ENCODE measurements at places on chromosomes 1 and 21. TPM values are rescaled to one million over a fixed set of nuclear protein-coding genes. Genes with fewer than 3 reads are reported as not detected.

DNA sequence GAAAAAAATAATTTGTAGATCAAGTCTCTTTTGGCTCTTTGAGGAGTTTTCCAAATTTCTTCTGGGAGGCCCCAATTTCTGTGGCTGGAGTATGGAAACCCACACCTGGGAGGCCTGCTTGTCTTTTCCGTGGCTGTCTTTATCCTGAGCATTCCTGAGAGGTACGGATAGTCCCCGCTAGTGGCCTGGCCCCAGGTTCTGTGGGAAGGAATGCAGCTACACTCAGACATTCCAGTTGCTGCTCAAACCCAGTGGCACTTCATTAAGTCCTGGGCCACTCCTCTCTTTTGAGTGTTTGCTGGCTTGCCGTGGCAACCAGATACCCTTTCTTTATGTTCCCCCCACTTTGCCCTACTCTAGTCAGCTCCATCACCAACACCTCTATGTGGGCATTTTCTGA, 310.4 kb downstream of the ASTN1 start:
- DNase-seq: no peak

DNA sequence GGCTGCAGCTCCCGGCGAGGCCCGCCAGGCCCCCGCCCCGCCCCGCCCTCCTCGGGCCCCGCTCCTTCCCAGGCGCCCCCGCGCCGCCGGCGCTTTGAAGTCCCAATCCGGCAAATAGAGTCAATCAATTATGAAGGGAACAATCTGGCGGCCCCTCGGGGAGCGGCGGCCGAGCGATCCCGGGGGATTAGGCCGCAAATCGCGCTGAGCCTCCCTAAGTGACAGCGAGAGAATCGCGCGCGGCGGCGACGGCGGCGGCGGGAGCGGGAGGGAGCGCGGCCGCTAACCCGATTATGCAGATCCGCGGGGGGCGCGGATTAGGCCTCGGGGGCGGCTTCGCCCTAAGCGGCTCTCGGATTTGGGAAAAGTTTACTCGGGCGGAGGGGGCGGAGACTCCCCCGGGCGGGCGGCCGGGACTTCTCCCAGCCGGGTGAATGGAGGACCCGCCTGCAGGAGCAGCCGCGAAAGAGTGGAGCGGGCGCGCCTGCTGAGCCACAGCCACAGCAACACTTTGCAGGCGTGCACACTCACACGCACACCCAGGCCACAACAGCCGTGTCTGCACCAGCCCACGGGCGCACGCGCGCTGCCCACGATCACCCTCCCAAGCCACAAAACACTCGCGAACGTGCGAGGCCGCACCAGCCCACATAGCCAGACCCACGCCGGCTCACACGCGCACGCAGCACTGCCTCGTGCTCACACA, 23.0 kb upstream of the DMBX1 start:
- DNase-seq: no peak

- DNase-seq: no peak
Observed at GRCh38 chr1:81371864-81372263, 428.9 kb upstream of the ADGRL2 start.

DNA sequence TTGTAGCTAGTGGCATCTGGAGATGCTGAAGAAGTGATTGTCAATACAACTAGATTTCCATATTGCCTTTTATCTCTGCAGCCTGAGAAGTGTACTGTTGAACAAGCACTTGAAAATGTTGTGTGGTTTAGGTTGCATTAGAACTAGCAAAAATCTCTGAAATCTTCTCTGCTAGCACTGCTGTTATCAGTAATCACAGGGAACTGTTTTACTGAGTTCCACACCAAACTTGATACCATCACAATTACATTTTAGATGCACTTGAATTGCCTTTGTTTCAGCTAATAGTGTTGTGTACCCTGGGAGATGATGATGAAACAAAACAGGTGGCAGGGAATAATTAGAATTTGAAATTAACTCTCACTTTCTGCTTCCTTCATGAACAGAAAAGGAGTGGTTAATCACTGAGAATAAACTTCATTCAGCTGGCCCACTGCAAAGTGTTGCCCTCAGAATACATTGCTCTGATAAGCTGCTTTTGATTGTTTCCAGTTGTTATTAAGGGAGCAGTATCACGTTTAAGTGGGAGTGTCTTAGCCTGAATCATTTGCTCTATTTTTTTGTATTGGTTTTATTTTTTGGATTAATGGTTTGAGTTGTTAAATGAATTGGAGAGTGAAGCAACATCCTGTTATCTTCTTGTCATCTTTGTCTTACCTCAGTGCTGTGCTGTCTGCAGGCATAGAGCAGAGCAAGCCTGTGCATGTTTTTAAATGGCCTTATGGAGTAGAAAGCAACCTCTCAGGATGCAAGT, 13.0 kb downstream of the FAM20B start:
- DNase-seq: no peak

The CRB1 gene
- total RNA-seq: 0.37 TPM

GRCh38 chr1:206556750-206557635, 49.7 kb downstream of the RASSF5 start:
- peak; percentile 82 for DNase-seq

- no peak for DNase-seq
Observed at GRCh38 chr1:218164111-218164929, 120.8 kb upstream of the RRP15 start.

DNA sequence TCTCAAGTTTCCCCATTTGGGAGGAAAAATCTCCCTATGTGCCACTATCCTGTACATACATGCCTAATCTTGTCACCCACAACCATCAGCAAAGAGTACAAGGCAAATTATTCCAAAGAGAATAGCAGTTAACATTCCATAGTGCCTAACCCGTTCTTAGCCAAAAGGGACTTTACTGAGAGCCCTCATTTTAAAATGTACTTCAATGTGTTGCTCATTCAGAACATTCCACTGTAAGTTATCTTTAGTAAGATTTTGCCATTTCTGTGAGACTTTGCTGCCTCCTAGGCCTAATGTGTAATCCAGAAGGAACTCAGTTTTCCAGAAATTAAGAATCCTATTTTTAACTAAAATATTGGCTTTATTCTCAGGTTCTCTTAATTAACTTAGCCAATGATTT, 11.3 kb upstream of the MRPL55 start:
- DNase-seq: no peak

The MORC3 gene
- 32.1 TPM for total RNA-seq

The SMYD3 gene
- 30.0 TPM for total RNA-seq

- no peak for DNase-seq
Observed at GRCh38 chr1:110676970-110677369, 2.2 kb upstream of the KCNA3 start.

DNA sequence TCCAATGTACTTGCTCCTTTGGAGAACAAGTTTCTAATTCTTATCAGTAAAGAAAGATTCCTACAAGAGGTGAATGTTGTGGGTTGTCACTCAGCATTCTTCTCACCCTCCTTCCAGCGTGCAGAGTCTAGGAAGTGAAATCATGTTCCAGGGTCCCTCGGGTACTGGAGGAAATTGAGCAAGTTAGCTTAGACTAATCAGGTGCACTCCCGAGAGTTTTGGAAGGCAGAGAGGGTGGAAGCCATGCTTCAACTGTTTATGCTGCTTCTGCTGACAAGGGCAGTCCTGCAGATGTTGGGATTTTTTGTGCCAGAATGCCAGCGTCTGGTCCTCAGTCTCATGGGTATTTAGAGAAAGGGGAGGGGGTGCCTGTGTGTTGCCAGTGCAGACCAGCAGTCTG, 5.3 kb upstream of the C1orf115 start:
- DNase-seq: no peak

The FLVCR1 gene
- total RNA-seq: 34.2 TPM

GRCh38 chr1:3680488-3681230, 28.3 kb downstream of the TP73 start:
- DNase-seq: no peak

DNA sequence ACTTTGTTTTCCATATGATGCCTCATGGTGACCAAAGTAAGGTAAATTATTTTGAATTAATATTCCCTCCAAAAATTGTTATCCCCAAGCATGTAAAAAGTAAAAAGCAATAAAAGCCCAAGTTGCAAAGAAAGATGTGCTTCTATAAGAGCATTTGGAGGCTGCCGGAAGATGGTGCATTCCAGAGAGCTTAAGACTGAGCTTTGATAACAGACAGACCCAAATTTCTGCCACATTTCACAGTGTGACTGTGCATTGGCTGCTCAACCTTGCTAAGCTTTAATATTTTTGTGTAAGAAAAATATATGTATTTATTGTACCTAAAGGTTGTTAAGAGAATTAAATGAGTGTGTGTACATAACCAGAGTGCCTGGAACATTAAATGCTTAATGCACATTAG, 67.9 kb downstream of the CYYR1 start:
- DNase-seq: no peak

DNA sequence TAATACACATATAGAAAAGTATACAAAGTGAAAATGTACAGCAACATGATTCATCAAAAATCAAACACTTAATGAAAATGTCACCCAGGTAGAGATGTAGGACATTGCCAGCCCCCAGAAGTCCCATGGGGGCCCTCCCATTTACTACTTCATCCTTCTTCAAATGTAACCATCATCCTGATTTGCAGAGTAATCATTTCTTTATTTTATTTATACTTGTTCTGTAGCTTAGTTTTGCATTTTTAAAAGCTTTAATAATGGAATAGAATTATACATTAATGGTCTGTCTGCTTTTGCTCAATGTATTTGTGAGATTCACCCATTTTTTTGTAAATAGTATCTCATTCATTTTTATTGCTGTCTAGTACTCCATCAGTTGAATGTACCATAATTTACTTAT, 96.8 kb upstream of the CD55 start:
- no peak for DNase-seq

The ATXN7L2 gene
- total RNA-seq: 7.0 TPM

DNA sequence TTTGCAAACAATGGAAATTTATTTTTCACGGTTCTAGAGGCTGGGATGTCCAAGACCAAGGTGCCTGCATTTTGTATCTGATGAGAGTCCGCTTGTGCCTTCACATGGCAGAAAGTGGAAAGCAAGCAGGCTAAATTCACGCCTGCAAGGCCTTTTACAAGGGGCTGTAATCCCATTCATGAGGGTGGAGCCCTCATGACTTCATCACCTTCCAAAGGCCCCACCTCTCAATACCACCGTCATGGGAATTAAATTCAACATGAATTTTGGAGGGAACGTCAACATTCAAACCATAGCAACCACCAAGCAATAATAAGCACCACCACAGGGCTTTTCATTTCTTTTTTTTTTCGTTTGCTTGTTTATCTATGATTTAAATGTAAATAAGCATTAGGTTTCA, 115.3 kb downstream of the C1orf21 start:
- no peak for DNase-seq

DNA sequence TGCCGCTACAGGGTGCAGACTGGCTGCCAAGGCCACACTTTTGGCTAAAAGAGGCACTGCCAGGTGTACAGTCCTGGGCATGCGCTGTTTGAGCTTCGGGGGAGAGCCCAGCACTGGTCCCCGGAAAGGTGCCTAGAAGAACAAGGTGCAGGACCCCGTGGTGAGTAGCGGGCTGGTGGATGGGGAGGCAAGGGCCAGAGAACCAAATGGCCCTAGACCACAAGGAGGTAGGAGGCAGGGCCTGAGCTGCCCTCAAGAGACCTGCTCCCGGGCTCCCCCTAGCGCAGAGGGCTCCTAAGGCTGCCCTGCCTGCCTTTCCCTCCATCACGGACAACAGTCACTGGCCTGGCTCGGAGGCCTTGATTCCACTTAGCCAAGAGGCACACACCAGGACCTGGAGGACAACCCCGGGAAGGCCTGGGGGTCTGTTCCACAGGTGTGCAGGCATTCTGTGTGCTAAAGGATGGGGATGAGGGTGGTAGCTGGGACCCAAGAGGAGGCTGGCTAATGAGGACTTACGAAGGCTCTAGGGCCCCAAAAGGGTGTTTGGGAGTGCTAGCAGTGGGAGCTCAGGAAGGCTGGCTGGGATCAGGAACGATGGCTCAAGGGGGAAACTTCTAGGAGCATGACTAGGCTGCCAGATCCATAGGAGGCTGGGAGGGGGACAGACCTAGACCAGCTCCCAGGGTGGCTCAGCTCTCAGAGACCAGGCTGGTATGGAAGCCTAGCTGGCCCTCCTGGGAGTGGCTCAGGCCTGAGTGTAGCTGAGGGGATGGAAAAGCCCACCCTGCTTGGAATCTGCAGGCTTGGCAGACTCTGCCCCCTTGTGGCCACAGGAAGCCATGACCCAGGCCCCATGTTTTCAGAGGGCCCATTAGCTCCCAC, 742 bp downstream of the ARTN start:
- DNase-seq: peak; percentile 72

GRCh38 chr1:19770436-19771190, 29.1 kb downstream of the TMCO4 start:
- no peak for DNase-seq

The CRYBG2 gene
- total RNA-seq: not detected

The PIGR gene
- total RNA-seq: not detected

GRCh38 chr1:16398371-16398953, 31.4 kb downstream of the SZRD1 start:
- no peak for DNase-seq

DNA sequence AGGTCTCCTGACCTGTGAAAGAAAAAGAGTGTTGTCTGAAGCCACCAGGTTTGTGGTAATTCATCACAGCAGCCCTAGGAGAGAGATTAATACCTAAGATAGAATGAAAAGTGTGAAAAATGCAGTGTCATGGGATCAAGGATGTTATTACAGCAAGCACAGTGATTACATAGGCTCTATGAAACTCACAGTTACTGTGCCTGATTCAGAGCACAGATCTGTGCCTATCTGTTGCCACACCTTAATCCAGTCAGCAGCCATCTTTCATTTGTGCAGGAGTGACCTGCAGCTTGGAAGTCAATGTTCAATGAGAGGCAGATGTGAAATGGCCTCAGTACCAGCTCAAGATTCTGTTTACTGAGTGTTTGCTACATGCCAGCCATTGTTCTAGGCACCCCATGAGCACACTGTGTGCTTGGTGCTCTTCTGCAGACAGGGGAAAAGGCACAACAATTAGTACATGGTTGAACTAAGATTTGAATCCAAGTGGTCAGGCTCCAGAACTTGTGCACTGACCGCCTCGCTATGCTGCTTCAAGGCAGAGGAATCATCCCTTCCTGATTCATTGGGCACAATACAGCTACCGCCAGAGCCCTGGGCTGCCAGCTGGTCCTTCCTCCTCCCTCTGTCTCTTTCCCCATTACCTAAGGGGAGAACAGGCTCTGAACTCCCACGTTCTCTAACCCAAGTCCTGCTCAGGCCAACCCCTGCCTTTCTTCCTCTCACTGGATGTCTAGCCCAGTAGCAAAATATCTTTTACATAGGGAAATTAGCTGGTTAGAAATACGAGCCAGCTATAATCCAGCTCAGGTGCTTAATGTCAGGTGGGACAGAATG, 56.3 kb upstream of the NEK2 start:
- DNase-seq: no peak
